ENCODE measurements at places on chromosomes 7 and 10.

DNA sequence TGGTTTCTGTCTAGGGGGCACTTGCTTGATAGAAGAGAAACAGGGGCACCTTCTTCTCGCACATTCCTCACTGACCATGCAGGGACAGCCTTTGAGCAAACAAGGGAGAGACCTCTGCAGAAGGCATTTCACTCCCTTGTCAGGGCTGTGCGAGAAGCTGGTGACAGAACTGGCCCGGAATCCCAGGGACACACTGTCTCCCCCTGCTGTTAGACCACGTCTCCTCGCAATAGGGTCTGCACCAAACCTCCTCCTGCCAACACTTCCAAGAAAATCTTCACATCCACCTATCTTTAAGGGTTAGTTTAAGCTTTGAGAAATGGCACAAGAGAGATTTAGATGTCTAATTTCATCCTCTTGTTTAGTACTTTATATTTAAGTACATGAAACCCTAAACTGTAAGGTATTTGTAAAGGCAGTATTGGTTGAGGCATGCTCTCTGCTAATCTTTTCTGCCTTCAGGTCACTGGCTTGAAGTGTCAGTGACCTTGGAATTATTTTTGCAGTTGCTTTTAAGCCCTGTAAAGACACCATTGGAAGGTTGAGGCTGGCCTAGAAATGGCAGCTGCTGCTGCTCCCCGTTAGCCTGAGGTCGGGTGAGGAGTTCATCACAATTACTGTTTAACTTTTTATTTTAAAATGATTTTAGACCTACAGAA is 37.0 kb downstream of the RBM20 start:
- DNase-seq = no peak

DNA sequence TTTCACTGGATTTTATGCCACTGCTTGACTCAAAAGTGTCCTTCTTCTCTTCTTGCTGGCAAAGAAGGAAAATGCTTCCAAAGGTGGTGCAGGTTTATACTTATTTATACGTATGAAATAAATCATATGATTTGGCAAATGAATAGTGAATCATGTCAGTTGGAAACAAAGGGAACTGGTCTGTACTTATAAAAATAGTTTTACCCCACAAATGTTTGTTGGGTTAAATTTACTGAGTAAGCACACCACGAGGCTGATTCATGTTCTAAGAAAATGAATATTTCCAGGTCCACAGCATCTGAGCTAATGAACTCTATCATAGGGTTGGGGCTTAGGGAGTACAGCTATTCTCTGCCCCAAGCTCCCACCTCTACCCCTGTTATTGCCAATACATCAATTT is 232.2 kb downstream of the TRIL start:
- no peak for DNase-seq

- peak; percentile 35 for DNase-seq
Measured at GRCh38 chr7:11726001-11726793, 105.8 kb downstream of the THSD7A start.

- peak; percentile 52 for DNase-seq
Measured at GRCh38 chr7:43439631-43440401, 143.1 kb upstream of the STK17A start.

DNA sequence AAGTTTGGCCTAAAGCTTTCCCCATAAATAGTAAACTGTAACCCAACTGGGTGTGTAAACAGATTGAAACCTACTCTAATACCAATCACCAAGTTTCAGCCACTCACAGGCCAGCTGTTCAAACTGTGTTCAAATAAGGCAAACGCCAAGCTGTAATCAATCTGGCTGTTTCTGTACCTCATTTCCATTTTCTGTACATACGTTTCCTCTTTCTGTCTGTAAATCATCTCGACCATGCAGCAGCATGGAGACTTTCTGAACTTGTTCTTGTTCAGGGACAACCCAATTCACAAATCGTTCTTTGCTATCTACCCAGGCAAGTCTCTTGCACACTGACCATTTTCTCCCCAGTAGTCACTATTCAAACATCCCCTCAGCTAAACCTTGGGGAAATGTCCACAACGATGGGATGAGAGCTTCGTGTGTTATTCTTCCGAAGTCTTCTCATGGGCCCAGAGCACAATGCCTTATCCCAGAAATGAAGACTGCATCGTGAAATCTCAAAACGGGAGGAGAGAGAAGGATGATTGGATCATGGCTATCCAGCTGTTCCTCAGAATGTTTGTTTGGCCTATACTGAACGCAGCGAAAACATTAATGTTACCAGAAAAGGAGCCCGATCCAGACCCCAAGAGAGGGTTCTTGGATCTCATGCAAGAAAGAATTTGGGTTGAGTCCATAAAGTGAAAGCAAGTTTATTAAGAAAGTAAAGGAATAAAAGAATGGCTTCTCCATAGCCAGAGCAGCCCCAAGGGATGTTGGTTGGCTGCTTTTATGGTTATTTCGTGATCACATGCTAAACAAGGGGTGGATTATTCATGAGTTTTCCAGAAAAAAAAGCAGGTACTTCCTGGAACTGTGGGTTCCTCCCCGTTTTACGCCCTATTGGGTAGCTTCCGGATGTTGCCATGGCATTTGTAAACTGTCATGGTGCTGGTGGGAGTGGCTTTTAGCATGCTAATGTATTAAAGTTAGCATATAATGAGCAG is 86.2 kb downstream of the SLC16A9 start:
- DNase-seq = no peak

GRCh38 chr10:110002801-110003523 is 4.8 kb upstream of the ADD3 start:
- DNase-seq = no peak

- no peak for DNase-seq
Measured at GRCh38 chr7:157496416-157497275, 159.8 kb downstream of the DNAJB6 start.

DNA sequence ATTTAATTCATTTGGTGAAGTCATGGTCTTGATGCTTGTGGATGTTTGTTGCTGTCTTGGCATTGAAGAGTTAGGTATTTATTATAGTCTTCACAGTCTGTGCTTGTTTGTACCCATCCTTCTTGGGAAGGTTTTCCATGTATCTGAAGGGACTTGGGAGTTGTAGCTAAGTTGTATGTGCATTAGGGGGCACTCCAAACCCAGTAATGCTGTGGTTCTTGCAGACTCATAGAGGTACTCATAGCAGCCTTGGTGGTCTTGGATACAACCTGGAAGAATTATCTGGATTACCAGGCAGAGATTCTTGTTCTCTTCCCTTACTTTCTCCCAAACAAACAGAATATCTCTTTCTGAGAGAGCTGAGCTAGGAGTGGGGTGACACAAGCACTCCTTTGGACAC is 93.2 kb downstream of the ADCYAP1R1 start:
- DNase-seq = no peak

DNA sequence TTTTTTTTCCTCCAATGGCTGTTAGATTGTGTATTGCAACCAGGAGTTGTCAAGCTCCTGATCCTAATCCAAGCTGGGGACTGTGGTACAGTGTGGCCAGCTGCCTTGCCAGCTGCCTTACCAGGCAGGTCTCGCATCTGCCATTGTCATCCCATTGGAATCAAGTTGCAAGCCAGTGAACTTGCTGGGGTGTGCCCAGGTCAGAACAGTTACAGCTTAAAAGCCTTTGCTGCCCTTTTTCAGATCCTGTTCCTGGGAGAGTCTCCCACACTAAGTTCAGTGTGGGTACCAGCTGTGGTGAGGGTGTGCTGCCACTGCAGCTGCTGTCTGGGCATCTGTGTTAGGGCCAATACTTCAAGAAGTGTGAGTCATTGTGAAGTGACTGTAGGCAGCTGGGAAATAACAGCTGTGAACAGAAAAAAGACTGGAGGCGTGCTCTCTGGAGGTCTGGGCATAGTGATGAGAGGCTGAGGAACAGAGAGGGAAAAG is 72.8 kb downstream of the CCNY start:
- peak; percentile 81 for DNase-seq

DNA sequence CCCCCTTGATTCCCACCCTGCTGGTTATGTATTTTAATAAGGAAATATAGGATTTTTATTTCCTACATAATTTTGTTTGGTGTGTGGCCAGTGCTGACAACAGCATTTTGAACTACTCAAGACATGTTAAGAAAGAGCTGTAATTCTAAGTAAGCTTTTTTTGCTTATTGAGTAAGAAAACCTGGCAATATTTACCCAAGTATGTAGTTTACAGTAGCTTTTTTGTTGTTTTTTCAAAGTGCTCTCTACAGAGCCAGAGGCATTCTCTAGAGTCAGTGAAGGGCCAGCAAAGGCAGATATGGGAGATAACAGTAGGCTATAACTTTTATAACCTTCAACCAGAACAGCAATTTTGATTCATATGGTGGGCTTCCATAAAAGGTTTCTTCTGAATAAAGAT is 63.2 kb upstream of the TMEM168 start:
- DNase-seq = no peak

DNA sequence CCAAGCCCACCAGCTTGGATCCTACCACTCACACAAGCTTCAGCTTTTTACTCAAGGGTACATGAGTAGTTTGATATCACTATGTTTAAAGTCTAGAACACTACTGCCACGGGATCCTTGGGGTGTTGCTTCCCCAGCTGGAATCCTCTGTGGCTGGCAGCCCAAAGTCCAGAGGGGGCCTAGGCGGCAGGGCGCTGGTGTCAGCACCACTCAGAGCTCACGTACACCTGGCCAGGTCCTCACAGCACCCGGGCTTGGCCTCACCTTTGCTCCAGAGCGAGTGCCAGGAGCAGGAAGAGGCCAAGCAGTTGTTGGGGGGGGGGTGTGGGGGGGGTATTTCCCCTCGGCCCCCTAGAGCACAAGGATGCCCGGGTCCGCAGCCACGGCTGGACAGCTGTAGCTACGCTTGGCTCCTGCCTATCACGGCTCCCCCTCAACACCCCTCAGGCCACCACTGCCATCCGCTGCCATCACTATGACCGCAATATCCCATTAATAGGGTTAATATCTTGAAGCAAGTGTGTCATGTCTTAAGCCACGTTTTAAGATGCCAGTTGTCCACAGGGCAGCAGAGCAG is 17.0 kb downstream of the ZDHHC6 start:
- DNase-seq = no peak

GRCh38 chr7:139783647-139784385 is 6.0 kb upstream of the HIPK2 start:
- DNase-seq = peak; percentile 61

- no peak for DNase-seq
Measured at GRCh38 chr7:41969561-41970105, 266.7 kb upstream of the INHBA start.

DNA sequence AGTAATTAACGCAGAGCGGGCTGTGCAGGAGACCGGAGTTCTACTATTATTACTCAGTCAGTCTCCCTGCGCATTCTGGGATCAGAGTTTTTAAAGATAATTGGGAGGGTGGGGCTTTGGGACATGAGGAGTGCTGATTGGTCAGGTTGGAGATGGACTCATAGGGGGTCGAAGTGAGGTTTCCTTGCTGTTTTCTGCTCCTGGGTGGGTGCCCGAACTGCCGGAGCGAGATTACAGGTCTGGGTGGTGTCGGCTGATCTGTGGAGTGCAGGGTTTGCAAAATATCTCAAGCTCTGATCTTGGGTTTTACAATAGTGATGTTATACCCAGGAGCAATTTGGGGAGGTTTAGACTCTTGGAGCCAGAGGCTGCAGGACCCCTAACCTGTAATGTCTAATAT is 3.9 kb upstream of the LRRC27 start:
- no peak for DNase-seq

DNA sequence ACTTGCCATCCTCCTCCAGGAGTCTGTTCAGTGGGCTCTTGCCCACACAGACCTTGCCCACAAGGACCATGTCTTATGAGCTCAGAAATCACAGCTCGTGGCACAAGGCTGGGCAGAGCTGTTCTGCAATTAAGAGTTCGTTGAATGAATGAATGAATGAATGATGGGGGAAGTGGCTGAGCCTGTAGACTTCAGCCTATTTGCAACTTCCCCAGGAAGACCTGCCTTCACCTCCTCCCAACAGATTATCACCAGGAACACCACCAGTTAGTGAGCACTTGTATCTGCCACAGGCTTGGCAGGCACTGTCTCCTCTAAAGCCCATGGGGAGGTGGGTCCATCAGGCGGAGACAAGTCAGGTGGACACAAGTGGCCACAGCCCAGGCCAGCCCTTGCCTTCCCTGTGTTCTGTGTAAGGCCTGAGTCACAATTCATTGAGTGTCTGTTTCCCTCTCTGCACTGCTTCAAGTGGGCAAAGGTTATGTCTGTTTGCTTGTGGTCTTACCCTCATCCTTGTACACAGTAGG is 1.8 kb upstream of the FGF8 start:
- no peak for DNase-seq

DNA sequence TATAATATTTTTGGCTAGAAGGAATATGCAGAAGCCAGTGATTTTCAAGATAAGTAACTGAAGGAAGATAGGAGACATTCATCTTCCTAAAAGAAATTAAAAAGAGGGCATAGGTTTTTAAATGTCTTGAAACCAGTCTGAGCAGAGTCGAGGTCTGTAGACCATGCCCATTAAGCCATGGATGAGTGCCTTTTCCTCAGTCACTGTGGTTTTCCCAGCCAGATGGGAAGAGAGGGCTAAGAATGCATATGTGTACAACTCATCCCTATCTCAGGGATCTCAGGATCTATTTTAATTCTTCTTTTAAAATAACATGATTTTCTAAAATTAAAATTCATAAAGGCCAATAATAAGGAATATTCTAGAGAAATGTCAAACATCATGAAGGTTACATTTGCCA is 112.8 kb downstream of the PPP1R3A start:
- no peak for DNase-seq

DNA sequence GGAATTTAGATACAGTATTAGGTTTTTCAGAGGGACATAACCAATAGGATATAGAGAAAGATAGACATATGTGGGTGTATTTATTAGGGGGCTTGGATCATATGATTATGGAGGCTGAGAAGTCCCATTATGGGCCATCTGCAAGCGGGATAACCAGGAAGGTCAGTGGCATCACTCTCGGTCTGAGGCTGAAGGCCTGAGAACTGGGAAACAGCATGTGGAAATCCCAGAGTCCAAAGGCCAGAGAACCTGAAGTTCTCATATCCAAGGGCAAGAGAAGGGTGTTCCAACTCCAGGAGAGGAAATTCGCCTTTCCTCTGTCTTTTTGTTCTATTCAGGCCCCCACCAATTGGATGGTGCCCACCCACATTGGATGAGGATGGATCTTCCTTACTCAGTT is 180.7 kb downstream of the POU6F2 start:
- DNase-seq = no peak

DNA sequence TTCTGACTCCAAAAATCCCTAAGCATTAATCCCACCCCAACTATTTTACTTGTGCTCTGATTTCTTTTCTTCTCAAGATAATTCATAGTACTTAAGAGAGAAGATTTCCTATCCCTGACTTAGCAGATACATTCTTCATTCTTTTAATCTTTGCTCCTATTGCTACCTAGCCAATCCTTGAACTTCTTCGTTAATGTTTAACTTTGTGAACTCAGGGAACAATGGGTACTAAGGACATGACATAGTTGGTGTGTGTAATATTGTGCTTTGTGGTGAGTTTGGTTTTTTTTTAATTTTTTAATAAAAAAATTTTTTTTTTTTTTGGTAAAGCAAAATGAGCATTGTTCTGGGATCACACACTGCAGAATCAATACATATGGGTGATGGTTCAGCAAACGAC is 166.2 kb downstream of the CHCHD3 start:
- no peak for DNase-seq
